AG04449 (cell line): ENCODE measurements at places on chromosomes 12 and 14.

DNA sequence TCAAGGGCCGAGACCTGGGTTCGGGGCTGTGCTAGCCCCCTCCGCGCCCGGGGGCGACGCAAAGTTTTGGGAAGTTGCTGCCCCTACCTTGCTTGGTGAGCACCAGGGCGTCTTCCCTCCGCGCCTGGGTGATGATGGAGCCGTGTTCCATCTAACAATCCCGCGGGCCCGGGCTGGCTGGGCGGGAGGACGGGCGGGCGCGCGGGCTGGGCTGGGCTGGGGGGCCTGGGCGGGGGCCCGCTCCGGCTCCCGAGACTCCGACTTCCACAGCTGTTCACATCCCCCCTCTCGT is 298 bp downstream of the CTDSP2 start:
- no peak for DNase-seq

- no peak for DNase-seq
Measured at GRCh38 chr12:109765446-109765810, 51.8 kb downstream of the FAM222A start.

DNA sequence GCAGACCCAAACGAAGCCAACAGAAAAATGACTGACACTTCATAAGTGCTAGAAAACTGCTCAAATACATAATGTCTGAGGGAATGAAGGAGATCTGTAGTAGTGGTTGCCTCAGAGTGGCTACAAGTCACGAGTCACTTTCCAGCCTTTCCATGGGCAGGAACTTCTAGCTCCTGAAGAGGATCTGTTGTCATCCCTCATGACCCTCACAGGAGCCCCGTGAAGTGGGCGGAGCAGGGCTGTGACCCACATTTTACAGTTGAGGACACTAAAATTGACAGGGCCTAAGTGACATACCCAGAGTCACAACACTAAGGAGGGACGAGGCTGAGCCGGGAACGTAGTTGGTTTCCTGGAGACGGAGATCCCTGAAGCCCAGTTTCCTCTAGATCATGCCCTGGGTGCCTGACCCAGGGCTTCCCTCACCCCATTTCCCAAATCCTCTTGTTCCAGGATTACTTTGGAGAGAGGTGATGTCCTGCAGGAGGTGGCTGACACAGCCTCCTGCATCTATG is 45.8 kb upstream of the P2RX7 start:
- no peak for DNase-seq

GRCh38 chr12:47776471-47777143 is 3.6 kb downstream of the SLC48A1 start:
- DNase-seq = no peak

DNA sequence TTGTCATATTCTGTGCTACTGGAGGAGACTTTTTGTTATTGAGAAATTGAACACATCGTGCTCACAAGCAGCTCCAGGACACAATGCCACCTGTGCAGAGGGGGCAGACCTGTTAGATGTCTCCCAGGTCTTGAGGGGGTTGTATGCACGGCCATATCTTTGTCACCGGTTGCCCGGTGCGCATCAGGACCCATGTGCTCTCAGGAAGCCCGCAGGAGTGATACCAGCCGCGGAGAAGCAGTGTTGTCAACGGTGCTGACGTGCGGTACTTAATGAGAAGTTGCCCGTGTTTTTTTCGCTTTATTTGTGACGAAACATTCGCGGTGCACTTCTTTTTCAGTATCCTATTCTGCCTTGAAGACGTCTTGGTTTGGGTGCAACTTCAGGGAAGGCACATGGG is 128.2 kb upstream of the RTL1 start:
- DNase-seq = no peak

DNA sequence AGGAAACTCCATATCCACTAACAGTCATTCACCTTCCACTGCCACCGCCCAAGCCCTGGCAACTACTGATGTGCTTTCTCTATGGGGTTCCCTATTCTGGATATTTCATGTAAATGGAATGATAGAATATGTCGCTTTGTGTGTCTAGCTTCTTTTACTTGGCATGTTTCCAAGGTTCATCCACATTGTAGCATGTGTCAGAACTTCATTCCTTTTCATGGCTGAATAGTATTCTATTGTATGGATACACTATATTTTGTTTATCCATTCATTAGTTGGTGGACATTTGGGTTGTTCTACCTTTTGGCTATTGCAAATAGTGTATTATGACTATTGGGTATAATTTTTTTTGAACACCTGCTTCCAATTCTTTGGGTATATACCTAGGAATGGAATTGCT is 8.6 kb downstream of the POU6F1 start:
- no peak for DNase-seq

DNA sequence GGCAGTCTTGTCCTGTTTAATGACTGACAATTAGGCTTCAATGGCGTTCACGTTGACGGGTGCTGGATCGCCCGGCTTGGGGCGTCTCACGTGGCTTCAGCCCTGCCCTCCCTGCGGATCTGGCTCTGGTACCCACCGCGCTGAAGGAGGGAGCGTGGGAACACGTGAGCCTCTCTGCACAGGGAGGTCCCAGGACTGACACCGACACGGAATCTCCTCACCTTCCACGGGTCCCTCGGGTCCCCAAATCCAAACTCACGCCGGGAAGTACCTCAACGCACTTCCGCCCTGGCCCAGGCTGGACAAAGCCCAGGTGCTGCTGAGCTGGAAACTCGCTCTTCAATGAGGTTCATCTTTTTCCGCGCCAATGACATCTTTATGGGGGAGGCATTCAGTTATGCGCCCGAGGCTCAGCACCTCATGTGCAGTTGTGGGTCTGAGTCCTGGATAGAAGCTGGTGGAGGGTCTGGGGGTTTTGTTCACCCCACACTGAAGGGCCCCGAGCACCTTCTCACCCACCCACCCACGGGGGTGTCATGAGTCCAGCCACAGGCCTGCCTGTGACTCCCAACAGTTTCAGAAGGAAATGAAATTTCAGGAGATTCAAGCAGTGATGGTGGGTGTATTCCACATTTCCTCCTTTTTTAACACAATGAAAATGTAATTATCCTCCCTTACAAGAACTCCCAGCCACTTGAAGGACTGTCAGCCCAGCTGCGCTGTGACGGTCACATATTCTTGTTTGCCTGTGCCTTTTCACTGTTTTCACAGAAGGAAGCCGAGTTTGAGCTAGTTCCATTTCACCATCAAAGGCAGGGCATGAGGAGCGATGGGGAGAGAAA is 251.7 kb upstream of the SFSWAP start:
- no peak for DNase-seq

DNA sequence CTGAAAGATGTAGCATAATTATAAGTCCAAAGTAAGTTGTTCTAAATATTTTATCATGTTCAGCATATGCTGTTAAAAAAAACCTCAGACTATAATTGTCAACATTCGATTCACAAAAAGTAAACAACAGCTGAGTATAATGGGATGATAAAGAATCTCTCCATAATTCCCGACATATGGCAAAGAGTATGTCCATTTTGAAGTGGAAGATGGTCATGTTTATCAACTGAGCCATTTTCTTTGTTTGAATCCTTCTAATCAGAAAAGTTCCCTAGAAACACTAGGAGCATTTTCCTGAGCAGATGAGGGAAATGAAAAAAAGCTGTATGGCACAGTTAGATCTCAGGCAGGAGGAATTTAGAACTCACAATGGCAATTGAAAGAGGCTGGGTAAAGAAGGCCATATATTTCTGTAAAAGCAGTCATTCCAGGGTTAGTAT is 192.1 kb upstream of the AMIGO2 start:
- DNase-seq = no peak

DNA sequence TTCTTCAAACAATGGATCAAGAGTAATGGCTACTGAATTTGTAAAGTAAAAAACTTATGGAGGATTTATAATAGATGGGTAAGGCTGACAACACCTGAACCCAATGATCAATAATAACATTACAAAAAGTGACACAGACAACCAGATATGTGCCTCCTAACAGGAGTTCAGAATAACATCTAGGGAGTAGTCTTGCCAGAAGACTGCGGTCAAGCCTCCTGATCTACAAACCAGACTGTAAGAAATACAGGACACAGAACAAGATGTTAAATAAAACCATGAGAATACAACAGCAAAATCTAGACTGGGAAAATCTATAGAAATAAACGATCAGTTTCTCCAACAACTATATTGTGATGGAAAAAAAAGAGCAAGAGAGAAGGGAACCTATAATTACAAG is 262.6 kb upstream of the TMTC1 start:
- no peak for DNase-seq

- DNase-seq = no peak
Measured at GRCh38 chr14:41549821-41550607, 56.7 kb upstream of the LRFN5 start.
